ENCODE measurements at places on chromosomes 6 and 20.
A peak's percentile ranks its signal among the peaks of the same experiment; 100 is the strongest.

DNA sequence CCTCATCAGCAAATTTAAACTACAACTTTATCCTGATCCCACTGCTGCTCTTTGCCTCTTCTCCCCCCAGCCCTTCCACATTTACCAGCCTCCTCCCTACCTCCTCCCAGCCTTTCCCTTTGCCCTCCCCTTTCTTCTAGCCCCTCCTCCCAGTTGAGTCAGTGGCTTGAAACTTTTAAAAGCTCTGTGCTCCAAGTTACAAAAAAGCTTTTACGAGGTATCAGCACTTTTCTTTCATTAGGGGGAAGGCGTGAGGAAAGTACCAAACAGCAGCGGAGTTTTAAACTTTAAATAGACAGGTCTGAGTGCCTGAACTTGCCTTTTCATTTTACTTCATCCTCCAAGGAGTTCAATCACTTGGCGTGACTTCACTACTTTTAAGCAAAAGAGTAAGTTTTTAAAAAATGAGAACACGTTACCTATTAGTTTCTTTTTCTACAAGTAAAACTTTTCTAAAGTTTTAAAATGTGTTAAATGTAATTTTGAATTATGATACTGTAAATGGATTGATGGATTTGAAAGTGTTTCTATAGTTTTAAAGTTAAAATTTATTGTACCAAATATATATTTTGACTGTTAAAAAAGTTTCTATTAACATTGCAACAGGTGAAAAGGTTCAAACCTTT lies at the start of gene GJA1:
GJA1 (plus strand) TSS at position 203 of the 626 bp plus-strand sequence. CDS start 11,202 bp downstream, outside the sequence.
- DNase-seq, result no peak

DNA sequence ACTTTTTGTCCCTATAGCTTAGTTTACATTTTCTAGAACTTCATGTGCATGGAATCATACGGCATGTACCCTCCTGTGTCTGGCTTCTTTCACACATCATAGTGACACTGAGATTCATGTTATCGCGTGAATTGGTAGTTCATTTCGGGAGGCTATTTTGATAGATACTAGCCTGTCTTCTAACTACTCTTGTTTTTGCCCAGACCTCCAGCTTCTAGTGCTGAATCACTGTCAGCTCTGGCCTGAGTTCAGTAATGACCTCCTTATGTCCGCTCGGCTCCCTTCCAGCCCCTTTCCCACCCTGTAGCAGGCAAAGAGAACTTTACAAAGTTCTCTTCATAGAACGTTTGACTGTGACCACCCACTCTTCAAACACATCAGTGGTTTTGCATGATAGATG lies 14.1 kb downstream of the MYBL2 start:
- no peak for DNase-seq

DNA sequence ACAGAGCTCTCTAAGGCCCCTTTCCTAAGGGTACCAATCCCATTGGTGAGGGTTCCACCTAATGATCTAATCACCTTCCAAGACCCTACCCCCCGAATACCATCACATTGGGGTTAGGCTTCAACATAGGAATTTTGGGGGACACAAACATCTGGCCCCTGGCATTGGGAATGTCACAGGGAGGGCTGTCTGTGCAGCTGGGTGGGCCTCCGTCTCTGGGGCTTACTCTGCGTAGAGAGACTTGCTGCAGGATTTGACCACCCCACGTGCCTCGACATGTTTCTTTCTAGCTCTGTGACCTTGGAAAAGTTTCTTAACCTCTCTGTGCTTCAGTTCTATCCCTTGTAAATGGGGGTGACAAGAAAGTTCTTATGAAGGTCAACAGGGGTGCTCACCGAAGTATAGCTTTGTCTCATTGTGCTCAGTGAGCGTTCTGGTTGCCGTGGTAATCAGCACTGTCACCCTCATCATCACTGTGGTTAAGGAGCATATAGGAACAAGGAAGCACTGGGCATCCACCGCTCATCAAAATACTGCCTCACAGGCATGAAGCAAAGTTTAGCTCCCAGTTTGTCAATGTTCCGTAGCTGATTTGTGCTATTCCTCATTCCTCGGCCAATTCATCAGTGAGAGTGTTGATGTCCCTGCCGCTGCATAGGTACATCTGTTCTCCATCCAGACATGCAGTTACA lies 152.8 kb downstream of the SYCP2 start:
- DNase-seq, result no peak

- DNase-seq, result no peak
These were observed 185.2 kb downstream of the ALDH8A1 start for GRCh38 chr6:134764741-134765140.

GRCh38 chr6:156396791-156397418 lies 380.3 kb upstream of the ARID1B start:
- DNase-seq, result peak; percentile 3

DNA sequence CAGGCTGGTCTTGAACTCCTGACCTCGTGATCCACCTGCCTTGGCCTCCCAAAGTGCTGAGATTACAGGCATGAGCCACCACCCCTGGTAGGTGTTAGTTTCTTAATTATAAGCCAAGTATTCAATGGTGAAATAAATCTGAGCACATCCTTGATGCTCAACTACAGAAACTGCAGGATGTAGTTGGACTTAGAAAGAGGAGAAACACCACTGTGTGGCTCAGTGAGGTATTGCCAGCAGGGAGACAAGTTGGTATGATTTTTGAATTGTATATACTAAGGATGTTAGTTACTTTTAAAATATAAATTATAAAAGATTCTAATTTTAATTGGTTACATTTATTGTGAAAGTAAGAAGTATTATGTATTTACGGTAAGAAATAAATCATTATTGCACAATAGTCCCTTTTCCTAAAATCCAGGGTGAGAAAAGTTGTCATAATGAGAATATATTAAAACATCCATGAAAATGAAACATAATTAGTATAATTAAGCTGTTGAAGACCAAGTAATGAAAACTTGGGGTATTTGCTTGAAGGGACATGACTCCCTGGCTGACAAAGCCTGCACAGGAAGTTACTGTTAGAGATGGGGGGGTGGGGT lies 17.6 kb downstream of the SLC18B1 start:
- DNase-seq, result no peak

DNA sequence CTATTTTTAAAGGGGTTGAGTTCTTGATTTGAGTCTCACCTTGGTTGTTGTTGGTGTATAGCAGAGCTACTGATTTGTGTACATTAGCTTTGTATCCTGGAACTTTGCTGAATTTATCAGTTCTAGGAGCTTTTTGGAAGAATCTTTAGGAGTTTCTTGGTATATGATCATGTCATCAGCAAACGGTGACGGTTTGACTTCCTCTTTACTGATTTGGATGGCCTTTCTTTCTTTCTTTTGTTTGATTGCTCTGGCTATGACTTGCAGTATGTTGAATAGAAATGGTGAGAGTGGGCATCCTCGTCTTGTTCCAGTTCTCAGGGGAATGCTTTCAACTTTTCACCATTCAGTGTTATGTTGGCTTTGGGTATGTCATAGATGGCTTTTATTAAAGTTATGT lies 64.0 kb downstream of the CDYL start:
- no peak for DNase-seq

GRCh38 chr6:98687752-98688151 lies 146.6 kb upstream of the POU3F2 start:
- DNase-seq, result no peak

GRCh38 chr20:15700147-15700765 lies 873.0 kb downstream of the KIF16B start:
- no peak for DNase-seq

DNA sequence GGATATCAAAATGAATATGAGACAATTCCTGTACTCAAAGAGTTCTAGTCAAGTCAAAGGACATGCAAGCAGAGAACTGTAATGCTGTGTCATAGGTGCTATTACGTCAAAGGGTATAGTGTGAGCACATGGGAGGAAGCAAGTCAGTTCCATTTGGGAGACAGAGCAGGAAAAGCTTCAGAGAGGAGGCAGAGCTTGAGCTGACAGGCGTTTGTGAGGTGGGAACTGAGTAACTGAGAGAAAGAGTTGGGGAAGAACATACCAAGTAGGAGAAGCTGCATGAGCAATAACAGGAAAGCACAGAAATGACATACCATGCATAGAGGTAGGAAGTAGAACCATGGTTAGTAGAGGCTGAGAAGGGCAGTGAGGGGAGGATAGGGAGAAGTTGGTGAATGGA lies 15.2 kb upstream of the SSR1 start:
- DNase-seq, result no peak

DNA sequence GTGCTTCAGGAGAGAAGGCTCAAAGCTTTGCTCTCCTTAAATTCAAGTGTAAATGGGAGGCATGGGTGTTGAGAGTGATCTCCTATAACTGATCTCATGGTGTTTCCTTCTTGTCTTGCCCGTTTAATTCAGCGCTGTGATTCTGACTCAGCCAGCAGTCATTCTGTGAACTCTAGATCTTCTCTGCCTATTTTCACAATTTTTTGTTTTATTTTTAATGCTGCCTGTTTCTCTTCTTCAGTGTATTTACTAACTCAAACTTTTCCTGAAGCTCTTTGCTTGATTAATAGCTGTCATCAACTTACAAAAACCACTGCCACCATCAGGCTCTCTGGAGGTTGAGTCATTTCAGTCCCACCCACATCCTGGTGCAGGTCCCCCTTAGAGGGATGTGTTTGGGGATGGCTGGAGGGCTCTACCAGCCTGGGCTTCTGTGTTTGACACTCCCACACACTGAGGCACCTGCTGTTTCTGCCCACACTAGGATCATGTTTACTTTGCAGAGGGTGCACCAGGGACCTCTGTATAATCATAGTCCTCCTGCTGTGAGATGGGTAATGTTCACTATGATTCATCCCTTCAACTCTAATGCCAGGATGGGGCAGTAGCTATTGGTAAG lies 94.0 kb downstream of the SHLD1 start:
- DNase-seq, result no peak

GRCh38 chr20:60527656-60528055 lies 569.4 kb downstream of the CDH26 start:
- DNase-seq, result no peak

- no peak for DNase-seq
These were observed 120.5 kb downstream of the RTN4IP1 start for GRCh38 chr6:106508834-106509233.

DNA sequence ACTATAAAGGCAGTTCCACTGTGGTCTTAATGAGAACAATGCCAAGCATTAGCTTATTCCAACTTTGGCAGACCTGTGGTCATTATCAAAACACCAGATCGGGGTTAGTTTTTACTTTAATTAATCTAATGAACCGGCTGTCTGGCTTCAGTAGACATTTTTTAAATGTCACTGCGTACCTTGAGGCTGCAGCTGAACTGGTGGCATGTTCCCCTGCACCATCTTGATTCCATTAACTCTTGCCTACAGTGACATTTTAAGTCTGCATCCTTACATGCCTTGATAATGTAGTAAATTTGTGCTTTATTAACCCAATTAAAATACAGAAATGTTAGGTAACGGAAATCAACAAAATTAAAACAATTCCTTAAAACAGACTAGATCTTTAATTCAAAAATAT lies 127.0 kb downstream of the KIF16B start:
- DNase-seq, result no peak

GRCh38 chr6:8088886-8089285 lies 13.5 kb downstream of the EEF1E1 start:
- no peak for DNase-seq

DNA sequence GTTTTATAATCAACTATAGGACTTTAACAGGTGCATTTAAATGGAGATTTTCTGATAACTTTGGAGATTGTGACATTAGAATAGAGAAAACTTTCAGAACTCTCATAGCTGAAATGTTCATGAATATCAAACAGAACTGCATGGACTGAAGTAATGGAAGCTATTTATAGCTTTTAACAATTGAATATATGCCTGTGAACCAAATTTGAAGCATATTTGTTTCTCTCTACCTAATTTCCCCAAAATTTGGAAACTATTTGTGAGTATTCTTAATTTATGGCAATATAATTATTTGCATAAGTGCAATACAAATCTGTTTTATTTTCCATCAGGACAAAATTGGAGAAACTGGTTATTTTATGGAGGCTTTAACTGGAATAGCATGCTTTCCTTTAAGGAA lies 96.6 kb downstream of the PLG start:
- no peak for DNase-seq

GRCh38 chr6:39268171-39268570 lies 38.9 kb upstream of the KCNK5 start:
- no peak for DNase-seq

GRCh38 chr6:30494291-30494861 lies 5.1 kb downstream of the HLA-E start:
- DNase-seq, result no peak

GRCh38 chr20:44170816-44171410 lies 16.1 kb downstream of the JPH2 start:
- DNase-seq, result no peak

GRCh38 chr6:7590918-7591302 lies 912 bp downstream of the SNRNP48 start:
- peak; percentile 34 for DNase-seq

DNA sequence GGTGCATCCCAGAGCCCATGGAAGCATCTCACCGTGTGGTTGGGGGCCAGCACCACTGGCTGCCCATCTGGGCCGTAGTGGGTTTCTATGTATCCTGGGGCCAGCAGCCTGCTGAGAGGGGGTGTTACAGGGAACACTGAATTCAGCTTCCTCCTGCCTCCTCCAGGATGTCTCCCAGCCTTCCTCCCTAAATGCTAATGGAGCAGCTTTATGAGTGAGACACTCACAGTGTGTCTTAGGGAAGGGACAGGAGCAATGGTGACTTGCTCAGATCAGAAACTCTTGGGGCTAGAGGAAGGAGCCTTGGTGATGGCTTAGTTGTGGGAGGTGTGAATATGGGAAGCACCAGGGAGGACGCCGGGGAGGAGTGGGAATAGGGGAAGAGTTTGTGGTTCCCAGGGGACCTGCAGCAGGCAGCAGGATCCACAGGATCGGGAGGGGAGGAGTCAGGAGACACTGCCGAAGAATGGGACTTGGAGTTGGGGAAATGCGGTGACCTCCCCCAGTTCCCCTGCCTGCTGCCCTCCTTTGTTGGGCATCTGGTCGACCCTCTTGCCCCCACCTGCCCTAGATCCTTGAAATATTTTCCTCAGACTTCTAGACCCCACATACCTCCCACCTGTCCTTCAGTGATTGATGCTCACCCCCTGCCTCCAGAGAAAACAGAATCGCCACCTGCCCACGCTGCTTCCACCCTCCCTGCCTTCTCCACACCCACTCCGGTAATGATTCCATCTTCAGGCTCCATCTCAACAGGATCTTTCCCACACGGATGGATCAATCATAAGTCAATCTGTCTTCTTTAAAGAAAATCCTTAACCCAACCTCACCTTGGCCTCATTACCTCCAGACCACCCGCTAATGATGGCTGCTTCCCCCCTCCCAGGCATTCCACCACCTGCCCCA lies 6.6 kb downstream of the ADAM33 start:
- DNase-seq, result no peak

DNA sequence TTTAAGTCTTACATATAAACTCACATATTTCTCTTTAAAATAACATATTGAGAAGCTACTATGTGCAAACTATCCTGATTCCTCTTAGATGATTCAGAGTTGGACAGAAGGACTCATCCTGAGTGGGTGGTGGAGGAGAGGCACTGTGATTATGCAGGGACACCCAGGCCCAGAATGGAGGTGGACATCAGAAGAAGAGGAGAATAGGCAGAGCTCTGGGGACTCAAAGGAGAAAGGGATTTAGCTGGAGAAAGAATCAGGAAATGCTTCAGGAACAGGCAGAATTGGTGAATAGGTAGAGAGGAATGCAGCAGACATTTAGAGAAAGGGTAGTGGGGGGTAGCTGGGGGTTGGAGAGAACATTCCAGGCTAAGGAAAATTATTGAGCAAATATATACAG lies 17.4 kb downstream of the RCAN2 start:
- DNase-seq, result no peak

GRCh38 chr6:19655744-19656143 lies 181.4 kb upstream of the ID4 start:
- DNase-seq, result no peak
